ENCODE measurements at places on chromosomes 5 and 9.

DNA sequence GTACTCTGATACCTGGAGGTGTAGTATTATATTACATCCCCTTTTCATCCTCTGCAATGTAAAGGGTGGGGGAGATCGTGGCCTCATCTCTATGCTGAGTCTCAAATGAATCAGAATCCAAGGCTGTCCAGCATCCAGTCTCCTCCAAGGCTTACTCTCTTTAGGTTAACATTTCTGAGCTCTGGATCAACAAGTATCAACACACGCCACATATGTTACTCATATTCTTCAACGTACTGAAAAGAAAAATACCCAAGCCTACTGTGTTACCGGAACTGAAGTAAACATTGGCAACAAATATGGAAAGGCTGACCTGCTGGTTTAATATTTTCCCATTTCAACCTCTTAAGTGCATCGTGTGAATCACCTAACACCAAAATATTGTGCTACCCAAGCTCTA, 241.8 kb downstream of the GAS1 start:
- DNase-seq = peak; percentile 68

DNA sequence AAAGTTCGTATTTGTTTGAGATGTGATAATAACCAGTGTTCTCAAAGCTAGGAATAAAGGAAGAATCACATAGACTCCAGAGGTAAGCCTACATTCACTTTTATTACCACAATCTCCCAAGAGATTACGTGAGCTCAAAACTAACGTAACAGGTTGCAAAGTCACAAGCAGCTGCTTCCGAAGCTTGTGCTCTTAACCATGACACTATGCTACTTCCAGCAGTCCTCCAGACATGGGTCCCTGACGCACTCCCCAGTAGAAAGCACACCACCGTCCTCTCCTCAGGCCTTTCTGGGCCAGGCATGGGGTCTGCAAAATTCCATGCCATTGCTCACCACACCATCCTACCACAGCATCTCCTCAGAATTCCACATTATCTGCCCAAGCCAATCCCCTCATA, 84.6 kb downstream of the PAX5 start:
- no peak for DNase-seq

- DNase-seq = peak; percentile 84
Observed at GRCh38 chr9:126228781-126229444, 97.7 kb upstream of the MVB12B start.

GRCh38 chr5:150107909-150108447, 21.6 kb upstream of the CSF1R start:
- peak; percentile 68 for DNase-seq

DNA sequence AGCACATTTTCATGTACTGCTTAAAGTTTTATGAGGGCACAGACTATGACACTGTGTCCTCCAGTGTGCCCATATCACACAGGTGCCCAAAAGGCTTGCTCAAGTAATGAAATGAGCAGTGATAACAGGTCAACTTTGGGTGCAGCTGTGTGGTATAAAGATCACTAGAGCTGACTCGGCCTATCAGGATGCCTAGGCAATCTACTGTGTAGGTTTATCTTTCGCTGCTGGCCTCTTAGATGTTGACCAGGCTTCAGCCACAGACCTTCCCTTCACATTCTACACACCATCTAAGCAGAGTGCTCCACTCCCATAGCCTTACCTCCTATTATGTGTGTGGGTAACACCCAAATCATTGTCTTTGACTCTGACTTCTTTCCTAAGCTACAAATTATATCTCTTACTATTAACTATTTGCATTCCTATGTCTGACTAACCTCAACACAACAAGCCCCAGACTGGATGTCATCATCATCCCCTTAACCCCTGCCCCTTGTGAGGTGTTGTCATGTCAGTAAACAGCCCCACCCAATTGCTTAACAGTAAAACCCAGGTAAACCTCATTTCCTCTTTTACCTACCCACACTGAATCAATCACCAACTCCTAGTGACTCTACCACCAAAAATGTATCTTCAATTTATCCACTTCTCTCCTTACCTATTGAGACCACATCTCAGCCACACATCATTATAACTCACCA, 2.5 kb downstream of the SREK1IP1 start:
- peak; percentile 71 for DNase-seq

- no peak for DNase-seq
Observed at GRCh38 chr5:116938488-116938887, 363.9 kb upstream of the SEMA6A start.

DNA sequence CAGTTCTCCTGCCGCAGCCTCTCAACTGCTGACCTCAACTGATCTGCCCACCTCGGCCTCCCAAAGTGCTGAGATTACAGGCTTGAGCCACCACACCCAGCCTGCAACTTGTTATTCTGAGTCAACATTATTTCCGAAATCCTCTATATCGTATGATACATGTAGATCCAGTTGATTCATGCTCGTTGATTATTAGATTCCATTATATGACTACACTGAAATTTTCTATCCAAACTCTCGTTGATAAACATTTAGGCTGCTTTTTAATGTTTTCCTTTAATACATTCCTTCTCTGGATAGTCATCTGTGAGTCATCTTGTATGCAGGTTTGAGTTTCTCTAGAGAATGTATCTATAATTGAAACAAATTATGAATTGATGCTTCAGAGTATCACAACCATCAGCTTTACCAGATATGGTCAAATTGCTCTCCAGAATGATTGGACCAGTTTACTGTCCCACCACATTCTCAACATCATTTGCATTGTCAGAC, 4.1 kb downstream of the CDK7 start:
- peak; percentile 65 for DNase-seq

DNA sequence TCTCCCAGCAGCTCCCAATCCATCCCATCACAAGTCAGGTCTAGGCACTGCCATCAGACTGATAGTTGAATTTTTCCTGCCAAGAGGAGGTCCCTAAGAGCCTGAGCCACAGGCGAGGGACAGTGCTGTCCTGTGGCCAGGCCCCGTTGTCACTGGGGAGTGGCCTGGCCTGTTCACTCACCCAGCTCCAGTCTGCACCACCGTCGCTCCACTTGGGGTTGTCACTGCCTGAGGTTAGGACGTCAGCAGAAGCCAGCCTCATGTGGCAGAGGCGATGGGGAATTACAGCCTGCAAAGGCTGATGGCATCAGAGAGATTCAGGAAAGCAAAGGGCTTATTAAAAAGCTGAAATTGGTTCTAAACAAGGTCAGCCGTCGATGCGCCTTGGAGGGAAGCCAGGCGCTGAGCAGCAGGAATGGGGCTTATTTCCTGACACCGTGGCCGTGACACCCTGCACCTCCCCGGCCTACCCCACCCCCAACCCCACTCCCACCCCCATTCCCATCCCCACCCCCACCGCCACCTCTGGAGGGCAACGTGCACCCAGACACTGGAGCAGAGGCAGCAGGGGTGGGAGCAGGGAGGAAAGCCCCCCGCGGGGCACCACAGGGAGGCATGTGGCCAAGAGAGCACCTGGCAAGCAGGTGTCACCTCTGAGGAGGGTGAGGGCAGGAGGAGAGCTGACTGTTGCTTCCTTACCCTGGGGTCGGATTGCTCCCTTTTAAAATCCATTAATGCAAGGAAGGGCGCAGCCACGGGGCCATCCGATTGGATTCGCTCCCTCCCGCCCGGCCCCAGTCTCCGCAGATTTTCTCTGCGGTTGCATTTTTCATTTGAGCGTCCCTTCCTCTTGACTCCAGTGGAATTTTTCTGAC, 3.1 kb upstream of the DBH start:
- DNase-seq = no peak

DNA sequence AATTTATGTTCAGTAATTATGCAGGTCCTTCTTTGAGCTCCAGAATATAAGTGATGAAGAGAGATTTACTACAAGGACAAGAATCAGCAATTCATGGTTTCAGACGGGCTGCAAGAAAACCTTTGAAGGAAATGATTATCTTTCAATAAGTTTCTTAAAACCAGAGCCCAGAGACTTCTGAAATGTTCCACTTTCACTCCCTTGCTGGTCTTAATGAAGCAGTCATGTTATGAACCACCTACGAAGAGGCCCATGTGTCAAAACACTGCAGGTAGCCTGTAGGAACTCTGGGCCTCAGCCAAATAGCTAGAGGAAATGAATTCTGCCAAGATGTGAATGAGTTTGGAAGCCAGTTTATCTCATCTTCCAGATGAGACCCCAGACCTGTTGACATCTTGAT, 505.9 kb upstream of the MEF2C start:
- DNase-seq = no peak

DNA sequence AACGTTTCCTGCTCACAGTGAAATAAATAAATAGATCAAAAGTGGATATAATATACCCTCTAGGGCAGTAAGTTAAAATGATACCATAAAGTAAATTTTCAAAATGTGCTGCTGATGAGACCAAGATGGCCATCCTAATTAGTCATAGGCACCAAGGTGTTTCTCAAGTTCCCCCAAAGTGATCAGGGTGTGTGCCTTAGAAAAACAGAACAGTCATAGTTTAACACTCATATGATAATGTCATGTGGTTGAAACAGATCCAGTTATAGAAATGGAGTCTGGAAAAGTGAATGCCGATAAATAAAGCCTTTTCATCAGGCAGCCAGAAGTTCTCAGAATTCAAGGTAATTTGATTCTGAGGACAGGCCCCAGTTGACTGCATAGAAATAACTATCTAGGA, 161.5 kb upstream of the CDKN2B start:
- peak; percentile 23 for DNase-seq

Measured in foreskin fibroblast (primary cell).